Spleen (tissue), 13 donors: ENCODE measurements at places on chromosomes 3 and 15. TPM values are rescaled to one million over a fixed set of nuclear protein-coding genes. Genes with fewer than 3 reads are reported as not detected.

Gene ECE2
- total RNA-seq: not detected

Gene EIF5A2
- total RNA-seq: 6.6 TPM

Gene CTXN2
- total RNA-seq: not detected

Gene USP4
- total RNA-seq: 49.1 TPM

Gene NRG4
- not detected for total RNA-seq

Gene EFHB
- 0.95 TPM for total RNA-seq

Gene SMCO1
- not detected for total RNA-seq

DNA sequence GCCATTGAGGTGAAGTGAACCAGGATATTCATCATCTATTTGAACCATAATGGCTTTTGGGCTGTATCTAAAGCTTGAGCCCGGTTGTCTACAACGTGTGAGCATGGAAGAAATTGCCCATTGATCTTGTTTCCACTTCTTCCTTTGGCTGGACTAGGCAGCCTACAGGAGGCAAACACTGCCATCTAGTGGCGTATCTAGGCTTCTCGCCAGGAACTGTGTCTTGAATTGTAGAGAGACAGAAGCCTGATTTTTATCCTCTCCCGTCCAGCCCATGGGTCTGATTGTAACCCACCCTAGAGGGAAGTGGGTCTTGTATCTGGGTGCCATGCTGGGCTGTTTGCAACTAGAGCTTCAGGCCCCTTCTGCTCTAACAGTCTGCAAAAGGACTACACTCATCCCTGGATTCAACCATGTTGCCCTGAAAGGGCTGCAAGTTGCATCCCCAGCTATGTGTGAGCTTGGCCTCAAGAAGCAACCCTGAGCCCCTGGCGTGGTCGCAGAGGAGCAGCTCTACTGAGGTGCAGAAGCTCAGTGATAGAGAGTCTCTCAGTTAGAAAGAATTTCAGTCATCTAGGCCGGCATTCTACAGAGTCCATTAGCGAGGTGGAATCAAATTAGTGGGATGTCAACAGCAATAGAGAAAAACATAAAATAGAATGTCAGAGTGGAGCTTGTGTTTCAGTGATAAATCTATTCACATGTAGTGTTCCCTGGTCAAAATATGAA lies 170.2 kb upstream of the UMPS start:
- no peak for DNase-seq

DNA sequence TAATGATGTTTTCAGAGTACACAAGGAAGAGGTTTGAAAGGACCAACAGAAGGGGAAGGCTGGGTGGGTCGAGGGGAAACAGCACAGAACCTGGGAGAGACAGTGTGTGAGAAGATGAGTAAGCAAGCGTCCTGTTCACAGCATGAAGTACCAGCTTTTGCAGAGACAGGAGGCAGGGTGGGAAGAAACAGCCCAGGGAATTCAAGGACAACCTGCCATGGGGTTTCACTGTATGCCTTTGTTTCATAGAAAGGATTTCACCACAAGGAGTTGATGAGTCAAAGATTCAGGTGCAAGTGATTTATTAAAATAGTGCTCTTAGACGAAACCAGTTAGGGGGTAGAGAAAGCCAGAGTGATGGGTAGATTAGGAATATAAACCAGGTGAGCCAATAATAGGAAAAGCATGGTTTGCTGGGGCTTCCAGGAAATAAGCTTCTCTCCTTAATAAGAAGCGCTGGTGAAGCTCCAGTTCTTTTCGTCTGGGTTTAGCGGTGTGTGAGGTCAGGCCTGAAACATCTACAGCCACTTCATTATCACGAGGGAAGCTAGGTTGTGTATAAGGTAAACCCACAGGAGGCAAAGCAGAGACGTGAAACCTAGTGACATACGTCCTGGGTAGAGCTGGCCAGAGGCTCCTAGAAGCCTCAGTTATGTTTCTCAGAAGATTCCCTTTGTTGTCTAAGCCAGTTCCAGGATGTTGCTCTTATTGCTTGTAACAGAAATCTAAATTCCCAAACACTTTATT lies 3.9 kb downstream of the HHLA2 start:
- DNase-seq: no peak

GRCh38 chr3:193095366-193095765 lies 145.7 kb upstream of the PLAAT1 start:
- DNase-seq: no peak

- DNase-seq: no peak
Observed at GRCh38 chr3:132726341-132726823, 4.2 kb upstream of the NPHP3 start.

GRCh38 chr3:184320104-184320445 lies 5.7 kb downstream of the EIF4G1 start:
- peak; percentile 93 for DNase-seq

DNA sequence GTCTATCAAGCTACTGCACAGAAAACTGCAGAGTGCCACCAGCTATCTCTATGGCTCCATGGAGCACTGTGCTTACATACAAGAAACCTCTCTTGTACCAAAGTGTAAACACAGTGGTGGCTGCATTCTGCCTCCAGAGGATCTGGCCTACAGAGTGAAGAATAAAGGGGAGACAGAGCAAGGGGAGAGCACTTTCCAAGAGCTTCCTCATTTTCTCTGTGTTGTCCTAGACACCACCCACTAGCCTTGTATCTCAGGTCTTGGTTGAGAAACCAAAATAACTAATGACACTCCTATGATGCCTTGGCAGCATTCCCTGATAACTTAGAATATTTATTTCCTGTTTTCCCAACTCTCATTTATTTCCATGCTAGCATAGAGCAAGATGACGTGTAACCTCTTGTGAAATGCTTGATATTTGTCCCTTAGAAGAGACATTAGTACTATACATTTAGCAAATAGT lies 56.9 kb upstream of the PHLDB2 start:
- DNase-seq: no peak

GRCh38 chr15:49189631-49190030 lies 19.6 kb downstream of the GALK2 start:
- no peak for DNase-seq

- no peak for DNase-seq
Observed at GRCh38 chr3:196149375-196149774, 61.8 kb downstream of the ZDHHC19 start.

DNA sequence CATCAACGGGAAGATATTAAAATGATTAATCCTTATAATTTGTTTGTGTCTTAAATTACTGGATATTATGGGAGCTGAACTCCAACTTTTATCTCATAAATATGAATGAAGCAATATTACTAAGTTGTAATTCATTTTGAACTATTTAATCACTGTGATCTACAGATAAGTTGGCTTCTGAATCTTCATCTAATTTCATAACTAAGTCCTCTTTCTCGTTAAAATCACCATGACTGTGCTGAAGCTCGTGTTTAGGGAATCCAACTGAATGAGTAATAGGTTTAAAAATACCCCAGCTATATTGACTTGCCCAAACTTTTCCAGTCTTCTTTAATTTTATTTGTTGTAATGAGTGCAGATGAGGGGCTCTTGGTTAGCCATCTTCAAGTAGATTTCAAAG lies 14.1 kb downstream of the MDFIC2 start:
- no peak for DNase-seq

DNA sequence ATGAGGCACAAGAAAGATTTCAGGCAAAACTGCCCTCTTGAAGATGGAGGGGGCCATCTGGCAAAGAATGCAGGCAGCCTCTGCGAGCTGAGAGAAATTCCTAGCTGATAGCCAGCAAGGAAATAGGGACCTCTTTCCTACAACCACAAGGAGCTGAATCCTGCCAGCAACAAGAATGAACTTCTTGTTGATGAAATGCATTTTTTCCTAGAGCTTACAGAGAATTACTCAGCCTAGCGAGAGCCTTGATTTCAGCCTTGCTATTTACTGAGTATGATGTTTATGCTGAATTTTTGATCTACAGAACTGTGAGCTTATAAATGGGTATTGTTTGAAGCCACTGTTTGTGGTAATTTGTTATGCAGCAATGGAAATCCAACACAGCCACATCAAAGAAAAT lies 148.5 kb upstream of the NAALADL2 start:
- no peak for DNase-seq

GRCh38 chr15:93063796-93064690 lies 25.0 kb downstream of the RGMA start:
- peak; percentile 59 for DNase-seq

DNA sequence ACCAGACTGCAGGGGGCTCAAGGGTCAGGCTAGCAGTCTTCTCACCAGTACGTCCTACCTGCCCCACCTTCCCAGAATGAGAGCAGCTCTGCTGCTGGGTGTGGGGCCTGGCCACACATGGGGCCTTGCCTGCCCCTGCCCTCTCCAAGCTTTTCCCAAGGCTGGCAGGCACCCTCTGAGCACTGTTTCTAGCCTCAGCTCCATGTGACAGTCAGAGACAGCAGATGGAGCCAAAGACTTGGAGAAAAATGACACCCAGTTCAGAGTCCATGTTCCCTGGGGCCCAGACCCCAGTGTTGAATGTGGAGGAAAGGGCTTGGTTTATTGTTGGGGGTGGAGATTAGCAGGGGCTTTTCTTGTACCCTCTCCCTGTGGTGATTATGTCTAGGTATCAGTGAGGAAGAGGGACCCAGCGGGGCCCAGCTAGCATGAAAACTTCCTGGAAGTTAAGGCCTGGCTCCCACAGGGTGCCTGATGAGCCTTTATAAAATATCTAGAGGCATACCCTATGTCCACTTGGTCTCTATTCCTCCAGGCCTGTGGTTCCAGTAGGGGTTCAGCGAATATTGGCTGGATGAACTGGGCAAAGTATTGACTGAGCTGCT lies 153.8 kb downstream of the EEFSEC start:
- DNase-seq: no peak
